ENCODE measurements at places on chromosomes 1 and 21.

GRCh38 chr1:153610811-153611301 is 2.1 kb downstream of the S100A16 start:
- DNase-seq = no peak

DNA sequence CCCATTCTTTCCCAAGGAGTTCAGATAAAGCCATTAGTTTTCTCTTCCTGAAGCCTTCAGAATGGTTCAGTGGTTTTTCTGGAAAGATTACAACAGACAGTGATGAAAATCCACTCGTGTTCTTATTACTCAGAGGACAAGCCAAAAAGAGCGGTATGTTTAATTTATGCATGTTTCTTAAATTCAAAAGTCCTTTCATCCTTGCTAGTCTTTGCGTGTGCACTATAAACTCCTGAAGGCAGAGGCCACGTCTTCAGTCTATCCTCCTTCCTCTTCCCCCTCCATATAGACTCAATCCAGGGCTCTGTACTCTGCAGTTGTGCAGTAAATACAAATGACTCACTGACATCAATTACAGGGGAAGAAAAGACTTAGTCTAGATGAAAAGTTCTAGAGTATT is 409.2 kb upstream of the PLXNA2 start:
- no peak for DNase-seq

- no peak for DNase-seq
These were observed 685 bp upstream of the VAMP4 start for GRCh38 chr1:171742577-171742922.

- no peak for DNase-seq
These were observed 86.8 kb downstream of the HLX start for GRCh38 chr1:220966041-220966440.

GRCh38 chr1:83794384-83794783 is 204.5 kb downstream of the TTLL7 start:
- DNase-seq = no peak

GRCh38 chr1:201316556-201316955 is 33.2 kb downstream of the PKP1 start:
- DNase-seq = no peak

GRCh38 chr1:79708646-79709265 is 702.2 kb upstream of the ADGRL4 start:
- DNase-seq = no peak

GRCh38 chr1:183103147-183103546 is 79.9 kb downstream of the LAMC1 start:
- DNase-seq = no peak

DNA sequence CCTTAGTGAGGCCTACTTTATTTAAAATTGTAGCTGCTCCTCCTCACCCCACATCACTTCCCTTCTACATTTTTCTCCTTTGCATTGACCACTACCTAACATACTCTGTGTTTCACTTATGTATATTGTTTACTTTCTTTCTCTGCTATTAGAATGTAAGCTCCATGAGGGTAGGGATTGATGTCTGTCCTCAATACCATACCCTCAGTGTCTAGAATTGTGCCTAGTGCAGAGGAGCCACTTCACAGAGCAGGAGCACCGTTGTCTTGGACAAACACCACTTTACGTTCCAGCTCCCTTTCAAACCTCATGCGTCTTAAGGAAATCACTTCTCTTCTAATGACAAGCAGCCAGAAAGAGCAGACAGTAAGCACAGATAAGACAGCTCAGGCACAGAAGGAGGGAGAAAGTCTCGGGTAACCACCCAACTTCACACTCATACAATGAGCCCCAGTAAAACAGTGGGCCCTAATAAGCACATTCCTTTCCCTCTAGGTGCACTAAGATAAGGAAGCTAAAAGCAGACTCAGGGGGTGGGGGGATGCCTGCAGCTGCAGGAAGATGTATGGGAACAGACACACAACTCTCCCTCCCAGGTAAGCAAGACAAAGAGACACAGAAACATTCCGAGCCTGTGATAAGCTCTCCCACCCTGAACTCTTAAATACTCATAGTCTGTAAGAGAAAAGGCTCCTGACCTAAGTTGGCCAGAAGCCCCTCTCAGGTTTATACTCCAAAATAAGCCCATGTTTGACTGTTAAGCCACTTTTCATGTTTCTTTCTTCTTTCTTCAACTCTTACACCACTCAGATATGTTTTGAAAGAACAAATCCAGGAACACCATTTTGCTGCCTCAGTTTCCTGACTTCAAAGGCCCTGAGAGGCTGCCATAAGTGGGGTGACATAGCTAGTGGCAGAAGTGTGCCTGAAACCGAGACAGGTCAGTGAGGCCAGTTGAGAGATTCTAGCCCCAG is 7.1 kb upstream of the PLEKHM2 start:
- DNase-seq = no peak

GRCh38 chr1:26922431-26922729 is 837 bp downstream of the NUDC start:
- no peak for DNase-seq
